Stimulated activated CD4-positive, alpha-beta T cell treated with anti-CD3 and anti-CD28 coated beads, Interleukin-2, amount 100 ng/mL, for 4 hours (primary cell): ENCODE measurements at places on chromosomes 7 and 10.

DNA sequence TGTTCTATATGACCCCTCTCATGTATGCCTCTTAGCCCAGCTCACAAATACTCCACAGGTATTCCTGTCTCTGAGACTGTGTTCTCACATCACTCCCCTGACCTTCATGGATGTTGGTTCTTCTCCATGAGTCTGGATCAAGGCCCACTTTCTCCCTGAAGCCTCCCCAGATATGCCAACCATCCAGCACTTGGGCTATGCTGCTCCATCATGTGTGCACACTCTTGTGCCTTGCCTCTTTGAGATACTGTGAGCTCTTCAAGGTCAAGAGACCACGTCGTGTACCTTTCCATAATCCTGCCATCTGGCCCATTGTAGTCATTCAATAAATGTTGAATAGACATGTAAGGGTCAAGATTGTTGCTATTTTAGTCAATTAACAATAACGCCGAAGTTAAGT lies 30.1 kb upstream of the TM9SF3 start:
- no peak for DNase-seq

GRCh38 chr7:130721486-130722277 lies 12.3 kb downstream of the KLF14 start:
- no peak for DNase-seq

DNA sequence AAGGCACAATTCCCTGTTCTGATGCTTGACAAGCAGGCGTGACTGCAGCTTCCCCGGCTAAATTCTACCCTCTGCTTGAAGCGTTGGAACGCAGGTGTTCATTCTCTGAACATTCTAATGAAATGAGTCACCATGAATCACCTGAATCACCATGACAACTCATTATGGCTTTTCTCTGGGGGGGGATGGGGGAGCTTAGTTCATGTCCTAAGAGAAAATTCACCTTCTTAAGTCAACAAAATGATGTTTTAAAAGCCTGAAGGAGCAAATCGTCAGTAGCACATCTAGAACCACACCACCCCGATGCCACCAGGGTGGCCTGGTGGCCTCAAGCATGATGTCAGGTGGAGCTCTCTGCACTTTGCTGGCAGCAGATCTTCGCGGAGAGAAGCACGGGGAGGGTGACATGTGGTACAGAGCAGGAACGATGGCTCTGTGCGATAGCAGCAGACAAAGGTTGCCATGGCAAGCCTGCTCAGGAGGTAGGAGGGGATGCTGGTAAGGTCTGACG lies 33.7 kb downstream of the DDC start:
- peak; percentile 12 for DNase-seq

GRCh38 chr7:21617513-21617912 lies 74.7 kb downstream of the DNAH11 start:
- no peak for DNase-seq

DNA sequence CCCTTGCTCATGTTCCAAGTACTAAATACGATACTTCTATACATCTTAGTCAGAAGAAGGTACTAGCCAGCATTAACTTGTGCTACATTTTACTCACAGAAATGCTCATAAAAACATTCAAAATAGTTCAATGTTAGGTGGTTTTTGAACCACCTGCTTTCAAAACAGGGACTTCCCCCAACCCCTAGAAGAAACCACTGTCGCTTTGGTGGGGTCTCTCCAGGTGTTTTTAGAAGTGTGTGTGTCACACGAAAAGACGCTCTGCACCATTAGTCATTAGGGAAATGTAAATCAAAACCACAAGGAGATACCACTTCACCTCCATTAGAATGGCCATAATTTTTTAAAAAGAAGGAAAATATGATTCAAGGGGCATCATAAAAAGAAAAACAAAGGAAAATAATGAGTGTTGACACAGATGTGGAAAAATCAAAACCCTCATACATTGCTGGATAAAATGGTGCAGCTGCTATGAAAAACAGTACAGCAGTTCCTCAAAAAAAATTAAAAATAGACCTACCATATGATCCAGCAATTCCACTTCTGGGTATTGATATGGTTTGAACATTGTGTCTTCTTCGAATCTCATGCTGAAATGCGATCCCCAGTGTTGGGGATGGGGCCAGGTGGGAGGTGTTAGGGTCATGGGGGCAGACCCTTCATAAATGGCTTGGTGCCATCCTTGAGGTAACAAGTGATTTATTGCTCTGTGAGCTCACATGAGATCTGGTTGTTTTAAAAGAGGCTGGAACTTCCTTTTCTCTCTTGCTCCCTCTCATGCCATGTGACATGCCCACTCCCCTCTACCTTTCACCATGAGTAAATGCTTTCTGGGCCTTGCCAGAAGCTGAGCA lies 74.2 kb downstream of the MALSU1 start:
- DNase-seq = peak; percentile 63

GRCh38 chr10:15426558-15426957 lies 55.5 kb upstream of the FAM171A1 start:
- DNase-seq = no peak

DNA sequence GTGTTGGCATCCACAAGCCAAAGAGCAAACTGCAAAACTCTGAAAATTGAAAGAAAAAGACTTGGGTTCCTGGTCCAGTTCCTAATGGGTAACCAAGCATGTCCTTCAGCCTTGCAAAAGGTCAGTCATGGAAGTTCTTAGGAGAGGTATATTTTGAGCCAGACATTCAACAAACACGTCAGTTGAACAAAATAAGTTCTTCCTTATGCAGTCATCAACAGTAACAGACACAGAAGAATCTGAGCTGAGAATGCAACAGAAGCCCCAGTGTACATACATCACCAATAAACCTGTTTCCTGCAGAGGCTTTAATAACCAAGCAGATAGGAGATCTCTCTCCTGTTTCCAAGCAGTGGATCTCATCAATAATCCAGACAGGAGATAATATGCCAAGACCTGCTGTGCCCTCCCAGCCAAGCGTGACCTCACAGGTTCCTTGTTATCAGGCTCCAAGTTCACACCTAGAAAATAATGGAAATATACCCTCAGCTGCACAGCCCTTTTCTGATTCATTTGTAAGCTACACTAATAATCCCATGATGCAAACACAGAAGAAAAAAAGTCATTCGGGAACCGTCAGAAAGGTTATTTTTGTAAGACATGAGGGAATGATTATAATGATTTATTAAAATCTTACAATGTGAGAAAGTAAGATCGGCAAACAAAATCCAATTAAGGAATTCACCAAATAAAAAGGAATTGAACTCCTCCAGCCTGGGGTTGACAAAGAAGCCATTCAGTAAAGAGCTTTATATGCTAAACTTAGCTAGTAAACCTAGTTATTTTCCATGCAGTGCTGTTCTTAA lies 90.7 kb downstream of the DGKI start:
- no peak for DNase-seq

- no peak for DNase-seq
Measured at GRCh38 chr10:131609176-131609575, 291.6 kb upstream of the PPP2R2D start.

- DNase-seq = no peak
Measured at GRCh38 chr7:83655951-83656556, 7.1 kb upstream of the SEMA3E start.

- no peak for DNase-seq
Measured at GRCh38 chr10:118562851-118563250, 32.6 kb downstream of the PRLHR start.

DNA sequence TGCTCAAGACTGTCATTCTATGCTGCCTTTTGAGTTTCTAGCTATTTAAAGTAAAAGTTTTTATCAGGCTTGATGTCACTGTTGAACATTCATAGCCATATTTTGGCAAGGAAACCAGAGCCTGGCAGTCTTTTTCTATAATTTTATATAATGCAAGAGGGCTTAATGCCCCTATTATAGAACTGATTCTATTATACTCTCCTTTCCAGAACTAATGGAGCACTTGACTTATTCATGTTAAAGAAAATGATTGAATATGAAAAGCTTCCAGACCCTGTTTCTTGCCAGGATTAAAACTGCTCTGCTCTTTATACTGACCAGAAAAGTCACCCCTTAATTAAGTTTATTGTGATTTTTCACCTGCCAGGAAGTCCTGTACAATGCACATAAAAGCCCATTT lies 337.6 kb upstream of the CHRM2 start:
- no peak for DNase-seq

- no peak for DNase-seq
Measured at GRCh38 chr10:103769176-103769575, 86.2 kb downstream of the SH3PXD2A start.

- no peak for DNase-seq
Measured at GRCh38 chr10:31820096-31820495, 108.5 kb downstream of the ARHGAP12 start.

GRCh38 chr10:76211691-76212090 lies 780.3 kb downstream of the LRMDA start:
- DNase-seq = no peak

- no peak for DNase-seq
Measured at GRCh38 chr10:78049851-78050250, 16.2 kb downstream of the RPS24 start.

GRCh38 chr7:151327022-151327421 lies 14.6 kb upstream of the NUB1 start:
- no peak for DNase-seq

DNA sequence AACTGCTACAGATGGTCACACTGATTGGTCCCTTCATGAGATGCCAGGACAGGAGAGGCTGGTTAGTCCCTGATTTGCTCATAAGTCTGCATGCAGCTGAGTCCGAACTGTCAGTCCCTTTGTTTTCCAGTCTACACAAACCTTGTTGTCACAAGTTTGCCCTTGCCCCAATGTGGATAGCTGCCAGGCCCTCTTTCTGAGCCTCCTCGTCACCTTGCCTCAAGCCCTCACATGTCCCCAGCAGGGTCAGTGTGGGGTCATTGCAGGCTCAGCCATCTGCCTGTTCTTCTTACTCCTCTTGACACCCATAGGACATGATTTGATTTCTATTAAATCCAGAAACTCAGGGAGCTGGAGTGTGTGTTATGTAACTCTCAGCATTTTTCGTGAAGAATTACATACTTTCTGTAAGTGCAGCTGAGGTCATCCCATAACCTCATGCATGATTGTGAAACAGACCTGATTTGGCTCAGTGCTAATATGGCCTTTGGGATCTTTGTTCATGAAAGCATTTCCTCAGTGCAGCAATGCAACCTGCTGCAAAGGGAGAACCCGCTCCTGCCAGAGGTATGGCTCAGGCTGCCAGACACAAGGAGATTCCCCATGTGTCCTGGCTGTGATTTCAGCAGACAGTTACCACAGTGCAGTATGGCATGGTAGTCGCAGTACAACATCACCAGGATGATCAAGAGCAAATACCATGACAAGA lies 70.0 kb upstream of the ZMIZ2 start:
- no peak for DNase-seq

DNA sequence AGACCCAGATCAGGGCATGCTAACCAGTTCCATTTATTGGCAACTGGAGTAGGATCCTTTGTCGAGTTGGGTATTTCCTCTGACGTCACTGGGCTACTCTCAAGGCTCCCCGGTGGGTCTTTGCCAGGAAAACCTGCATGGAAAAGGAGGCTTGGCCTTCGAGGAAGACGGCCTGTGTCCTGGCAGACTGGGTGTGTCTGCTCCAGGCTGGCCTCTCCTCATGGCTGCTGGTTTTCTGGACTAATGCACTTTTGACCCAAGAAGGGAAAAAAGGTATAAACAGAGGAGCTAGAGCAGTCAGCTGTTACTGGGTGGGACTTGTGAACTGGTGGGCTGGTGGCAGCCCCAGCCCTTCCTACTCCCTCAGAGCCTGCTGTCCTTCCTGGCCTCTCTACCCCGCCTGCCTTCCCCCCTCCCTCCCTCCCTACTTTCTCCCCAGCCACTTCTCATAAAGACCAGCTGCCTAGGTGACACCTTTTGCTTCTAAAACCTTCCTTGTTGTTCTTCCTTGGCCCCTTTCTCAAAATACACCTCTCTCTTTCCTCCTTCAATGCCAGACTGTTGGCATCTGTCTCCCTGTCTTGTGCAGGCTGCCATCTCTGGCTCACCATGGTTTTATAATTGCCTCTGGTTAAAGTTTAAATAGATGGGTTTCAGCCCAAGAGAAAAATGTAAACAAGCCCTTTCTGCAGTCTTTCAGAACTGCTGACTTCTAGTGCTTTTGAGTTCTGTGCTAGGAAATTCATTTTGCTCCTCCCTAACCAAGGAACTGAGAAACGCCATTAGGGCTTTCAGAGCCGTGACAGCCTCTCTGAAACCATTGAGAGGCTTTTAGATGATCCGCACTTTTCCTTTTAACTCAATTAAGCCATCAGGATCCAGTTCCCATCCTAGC lies 101.8 kb upstream of the MKLN1 start:
- no peak for DNase-seq

- no peak for DNase-seq
Measured at GRCh38 chr10:34802692-34803091, 12.4 kb downstream of the PARD3 start.

- no peak for DNase-seq
Measured at GRCh38 chr10:44801383-44802327, 109.5 kb upstream of the TMEM72 start.

- no peak for DNase-seq
Measured at GRCh38 chr7:105846404-105846803, 30.0 kb downstream of the ATXN7L1 start.

DNA sequence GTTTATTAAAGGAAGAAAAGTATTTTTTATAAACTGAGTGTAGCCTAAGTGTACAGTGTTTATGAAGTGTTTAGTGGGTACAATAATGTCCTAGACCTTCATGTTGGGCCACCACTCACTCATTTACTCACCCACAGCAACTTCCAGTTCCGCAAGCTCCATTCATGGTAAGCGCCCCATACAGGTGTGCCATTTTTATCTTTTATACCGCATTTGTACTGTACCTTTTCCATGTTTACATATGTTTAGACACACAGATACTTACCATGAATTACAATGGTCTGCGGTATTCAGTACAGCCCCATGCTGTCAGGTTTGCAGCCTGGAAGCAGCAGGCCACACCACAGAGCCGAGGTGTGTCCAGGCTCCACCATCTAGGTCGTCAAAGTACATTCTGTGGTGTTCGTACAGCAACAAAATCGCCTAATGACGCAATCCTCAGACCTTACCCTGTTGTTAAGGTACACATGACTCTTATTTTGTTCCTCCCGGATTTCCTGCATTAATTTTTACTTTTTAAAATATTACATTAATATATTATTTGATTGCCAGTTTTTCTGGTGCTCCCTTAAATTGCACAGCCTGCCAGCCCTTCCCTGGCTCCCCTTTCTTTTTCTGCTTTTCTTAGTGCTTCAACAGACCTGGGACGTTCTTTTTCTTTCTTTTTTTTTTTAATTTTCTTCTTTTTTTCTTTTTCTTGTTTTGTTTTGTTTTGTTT lies 881 bp upstream of the SSBP1 start:
- no peak for DNase-seq

GRCh38 chr7:155365146-155365874 lies 67.6 kb downstream of the INSIG1 start:
- no peak for DNase-seq

DNA sequence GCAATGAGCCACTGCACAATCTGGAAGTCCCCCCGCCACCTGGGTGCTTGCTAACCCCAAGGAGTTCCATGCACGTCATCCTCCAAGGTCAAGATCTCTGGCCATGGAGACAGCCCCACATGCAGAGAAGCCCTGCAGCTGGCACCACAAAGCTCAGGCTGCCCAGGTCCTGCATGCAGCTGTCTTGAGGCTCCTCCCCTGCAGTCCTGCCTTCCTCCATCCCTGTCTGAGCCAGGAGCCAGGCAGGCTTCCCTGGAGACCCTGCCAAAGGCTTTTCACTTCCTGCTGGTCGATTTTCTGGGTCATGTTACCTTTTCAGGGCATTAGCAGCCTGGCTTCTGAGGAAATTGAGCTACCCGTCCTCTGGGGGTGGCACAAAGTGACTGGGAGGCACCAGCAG lies 12.5 kb upstream of the TMEM72 start:
- no peak for DNase-seq
